HT1080 (cell line): ENCODE measurements at places on chromosomes 12 and 14. TPM values are rescaled to one million over a fixed set of nuclear protein-coding genes. Genes with fewer than 3 reads are reported as not detected.

The LMO3 gene
- total RNA-seq: not detected in 2 replicates

The SNAPC1 gene
- 10.2 and 14.6 TPM in 2 replicates for total RNA-seq

The SYT10 gene
- 0.03 TPM in 1 of 2 replicates, not detected in the other for total RNA-seq

The KRT80 gene
- total RNA-seq: 6.7 and 8.2 TPM in 2 replicates

The TESPA1 gene
- total RNA-seq: 2.6 and 4.5 TPM in 2 replicates

The LRP6 gene
- 21.2 and 22.4 TPM in 2 replicates for total RNA-seq

The TBX3 gene
- 17.2 and 18.4 TPM in 2 replicates for total RNA-seq

The C3AR1 gene
- 1.9 and 3.1 TPM in 2 replicates for total RNA-seq
